Stimulated activated CD4-positive, alpha-beta T cell treated with anti-CD3 and anti-CD28 coated beads, TNF-alpha, amount 100 ng/mL, for 24 hours (primary cell): ENCODE measurements at places on chromosomes 12 and 14.

DNA sequence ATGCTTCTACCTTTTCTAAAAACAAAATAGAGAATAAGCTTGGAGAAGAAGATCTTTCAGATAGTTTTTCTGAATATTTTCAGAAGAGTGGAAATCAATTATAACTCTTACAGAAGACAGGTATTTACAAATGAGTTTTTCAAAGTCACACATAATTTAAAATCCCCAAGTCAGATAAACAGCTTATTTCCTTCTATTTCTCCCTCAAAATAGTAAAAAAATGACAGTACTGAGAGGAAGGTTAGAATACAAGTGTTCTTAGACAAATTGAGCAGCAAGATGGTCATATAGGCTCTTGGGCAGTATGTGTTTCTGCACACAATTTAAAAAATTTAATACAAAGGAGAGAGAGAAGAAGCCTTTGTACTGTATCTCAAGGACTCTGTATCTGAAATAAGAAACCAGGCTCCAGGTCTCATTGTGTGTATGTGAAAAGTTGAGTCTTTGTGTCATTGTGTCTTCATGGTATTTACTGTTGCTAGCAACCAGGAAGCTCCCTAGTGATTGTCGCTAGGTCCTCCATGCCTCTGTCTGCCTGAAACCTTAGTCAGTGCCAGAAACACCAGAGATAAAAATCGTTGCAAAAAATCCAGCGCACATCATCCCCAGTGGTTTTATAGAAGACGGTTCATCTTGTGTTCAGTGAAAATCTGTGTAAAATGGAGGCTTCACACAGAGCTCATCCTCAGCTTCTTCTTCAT is 12.9 kb upstream of the TUBA1A start:
- DNase-seq, result no peak

- no peak for DNase-seq
Observed at GRCh38 chr12:64666054-64666914, 56.0 kb downstream of the RASSF3 start.

- peak; percentile 76 for DNase-seq
Observed at GRCh38 chr12:111434680-111435338, 29.1 kb downstream of the SH2B3 start.

GRCh38 chr12:124750787-124751471 is 112.7 kb downstream of the SCARB1 start:
- DNase-seq, result no peak

DNA sequence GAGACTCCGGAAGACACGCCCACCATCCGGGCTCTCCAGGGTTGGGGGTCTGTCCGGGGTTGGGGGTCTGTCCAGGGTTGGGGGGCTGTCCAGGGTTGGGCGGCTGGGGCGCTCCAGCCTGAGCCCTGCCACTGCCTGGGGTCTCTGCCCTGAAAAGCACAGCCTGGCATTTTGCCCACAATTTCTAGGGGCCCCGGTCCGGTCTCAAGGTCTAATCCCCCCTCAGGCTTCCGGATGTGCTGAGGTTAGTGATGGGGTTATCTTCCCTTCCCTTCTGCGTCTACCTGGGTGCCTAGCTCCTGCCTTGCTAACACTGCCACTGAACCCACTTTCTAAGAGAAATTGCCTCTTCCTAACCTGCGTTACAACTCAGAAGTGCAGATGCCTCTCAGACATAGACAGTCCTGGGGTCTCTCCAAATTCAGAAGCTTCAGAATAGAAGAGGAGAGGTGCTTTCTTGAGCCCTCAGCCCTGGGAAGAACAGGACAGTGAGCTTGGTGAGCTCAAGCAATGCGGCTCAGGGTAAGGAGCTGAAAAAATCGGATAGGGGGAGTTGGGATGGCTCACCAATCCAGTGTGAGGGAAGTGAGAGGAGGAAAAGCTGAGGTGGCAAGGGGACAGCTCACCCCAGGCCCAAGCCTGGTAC is 5.7 kb downstream of the LHX5 start:
- DNase-seq, result no peak

- DNase-seq, result no peak
Observed at GRCh38 chr14:90556012-90556477, 159.2 kb downstream of the CALM1 start.

DNA sequence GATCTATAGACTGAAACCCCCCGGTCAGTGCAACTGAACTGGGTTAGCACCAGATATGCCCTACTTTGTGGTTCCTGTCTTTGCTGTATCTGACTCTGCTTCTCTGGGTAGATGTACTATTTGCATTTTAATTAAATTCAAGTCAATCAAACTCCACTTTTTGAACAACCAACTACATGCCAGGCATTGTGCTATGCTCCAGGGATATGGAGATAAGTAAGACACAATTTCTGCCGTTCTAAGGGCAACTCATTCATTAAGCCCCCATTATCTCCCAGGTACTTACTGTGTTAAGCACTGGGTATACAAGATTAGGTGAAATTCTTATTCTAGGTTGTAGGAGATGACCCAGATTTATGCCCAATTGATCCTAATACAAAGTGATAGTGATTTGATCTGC is 62.7 kb upstream of the JDP2 start:
- DNase-seq, result no peak

- DNase-seq, result peak; percentile 85
Observed at GRCh38 chr12:55929306-55929791, 1.6 kb upstream of the DGKA start.

- no peak for DNase-seq
Observed at GRCh38 chr14:77722301-77722700, 14.4 kb downstream of the SLIRP start.

GRCh38 chr12:124347335-124347734 is 52.4 kb downstream of the RFLNA start:
- DNase-seq, result no peak

DNA sequence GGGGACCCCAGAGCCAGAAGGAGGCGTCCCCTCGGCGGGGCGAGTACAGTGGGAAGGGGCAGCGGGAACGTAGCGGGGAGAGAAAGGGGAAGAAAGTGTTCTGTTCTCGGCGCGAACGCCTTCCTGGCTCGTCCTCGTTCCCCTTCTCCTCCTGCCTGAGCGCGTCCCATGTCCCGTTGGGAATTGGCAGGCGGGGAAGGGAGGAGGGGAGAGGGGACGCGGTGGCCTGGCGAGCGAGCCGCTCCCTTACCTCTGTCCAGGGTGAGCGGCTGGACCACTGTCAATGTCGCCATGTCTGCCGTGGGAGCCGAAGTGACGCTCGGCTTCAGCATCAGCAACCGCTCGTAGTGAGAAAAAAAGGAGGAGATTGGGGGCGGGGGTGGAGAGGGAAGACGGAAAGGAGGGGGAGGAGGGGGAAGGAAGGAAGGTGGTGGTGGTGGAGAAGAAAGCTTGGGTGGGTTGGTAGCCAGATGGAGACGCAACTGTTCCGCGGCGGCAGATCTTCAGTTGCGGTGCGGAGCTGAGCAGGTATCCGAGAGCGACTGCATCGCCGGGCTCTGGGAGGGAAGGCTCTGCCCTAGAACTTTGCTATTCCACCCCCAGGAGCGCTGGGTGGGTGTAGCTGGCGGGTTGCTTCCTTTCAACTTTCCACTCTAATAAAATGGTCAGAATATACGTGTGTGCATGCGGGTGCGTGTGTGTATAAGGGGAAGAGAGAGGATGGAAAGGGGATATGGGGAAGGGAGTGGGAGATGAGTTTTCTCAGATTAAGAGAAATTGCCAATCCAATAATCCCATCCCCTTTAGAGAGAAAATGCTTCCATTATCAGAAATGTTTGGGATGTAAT is at the start of gene LIN7A:
Gene LIN7A, minus strand, starts transcription at position 544 of the 848 bp plus-strand sequence. Its CDS starts 212 bp downstream, at position 332.
- DNase-seq, result no peak

DNA sequence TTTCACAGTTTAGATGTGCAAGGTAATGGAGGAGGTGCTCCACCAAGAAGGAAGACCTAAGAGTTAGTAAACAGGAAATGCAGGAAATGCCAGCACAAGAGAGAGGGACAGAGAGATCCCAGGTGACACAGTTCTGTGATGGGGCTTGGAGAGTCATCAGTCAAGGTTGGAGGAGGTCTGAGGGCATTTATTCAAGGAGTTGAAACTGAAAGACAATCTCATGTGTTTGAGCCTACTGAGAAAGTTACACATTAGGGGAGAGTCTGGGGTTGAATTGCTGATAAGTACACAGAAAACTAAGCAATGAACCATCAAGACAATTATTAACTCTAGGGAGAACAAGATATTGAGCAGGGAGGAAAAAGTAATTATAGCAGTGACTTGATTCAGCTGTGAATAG is 138.5 kb downstream of the ANO6 start:
- no peak for DNase-seq

DNA sequence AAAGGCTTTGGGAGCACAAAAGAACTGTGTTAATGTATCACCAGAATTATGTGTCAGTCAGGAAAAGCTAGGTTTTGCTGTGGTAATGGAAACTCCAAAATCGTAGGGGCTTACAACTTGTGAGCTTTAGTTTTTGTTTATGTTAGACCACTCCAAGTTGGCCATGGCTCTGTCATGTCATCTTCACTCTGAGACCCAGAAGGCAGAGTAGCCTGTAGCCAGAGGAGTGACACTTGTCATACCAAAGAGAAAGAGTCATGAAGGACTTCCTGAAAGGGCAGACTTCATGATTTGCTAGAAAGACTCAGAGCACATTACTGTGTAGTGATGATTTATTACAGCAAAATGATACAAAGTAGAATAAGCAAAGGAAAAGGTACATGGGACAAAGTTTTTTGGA is 133.6 kb upstream of the SSTR1 start:
- DNase-seq, result no peak

- no peak for DNase-seq
Observed at GRCh38 chr12:128970110-128970509, 116.8 kb downstream of the GLT1D1 start.

- DNase-seq, result no peak
Observed at GRCh38 chr12:89892436-89892835, 183.8 kb upstream of the ATP2B1 start.

- no peak for DNase-seq
Observed at GRCh38 chr12:111297703-111298426, 71.0 kb downstream of the PHETA1 start.

DNA sequence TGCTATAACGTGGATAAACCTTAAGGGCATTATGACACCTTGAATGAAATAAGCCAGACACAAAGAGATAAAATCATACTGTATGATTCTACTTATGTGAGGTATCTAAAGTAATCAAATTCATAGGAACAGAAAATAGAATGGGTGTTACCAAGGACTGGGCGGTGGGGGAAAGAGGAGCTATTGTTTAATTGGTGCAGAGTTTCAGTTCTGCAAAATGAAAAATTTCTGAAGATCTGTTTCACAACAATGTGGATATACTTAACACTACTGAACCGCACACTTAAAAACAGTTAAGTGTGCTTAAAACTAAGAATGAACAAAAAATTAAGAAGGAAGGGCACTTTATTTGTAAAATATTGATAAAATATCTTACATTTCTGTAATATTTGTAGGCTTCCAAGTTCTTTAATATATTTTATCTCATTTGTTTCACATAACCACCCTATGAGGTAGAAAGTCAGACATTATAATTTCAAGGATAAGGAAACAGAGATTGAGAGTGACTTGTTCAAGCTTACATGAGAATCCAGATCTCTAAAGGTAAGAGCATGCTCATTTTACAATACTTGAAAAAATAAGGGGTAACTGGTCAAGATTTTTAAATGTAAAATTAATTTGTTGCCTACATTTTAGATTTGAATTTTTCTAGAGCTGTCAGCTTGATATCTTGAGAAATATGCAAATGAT is 14.9 kb downstream of the LTA4H start:
- no peak for DNase-seq

GRCh38 chr14:73731111-73731510 is 16.9 kb upstream of the PNMA1 start:
- DNase-seq, result no peak

DNA sequence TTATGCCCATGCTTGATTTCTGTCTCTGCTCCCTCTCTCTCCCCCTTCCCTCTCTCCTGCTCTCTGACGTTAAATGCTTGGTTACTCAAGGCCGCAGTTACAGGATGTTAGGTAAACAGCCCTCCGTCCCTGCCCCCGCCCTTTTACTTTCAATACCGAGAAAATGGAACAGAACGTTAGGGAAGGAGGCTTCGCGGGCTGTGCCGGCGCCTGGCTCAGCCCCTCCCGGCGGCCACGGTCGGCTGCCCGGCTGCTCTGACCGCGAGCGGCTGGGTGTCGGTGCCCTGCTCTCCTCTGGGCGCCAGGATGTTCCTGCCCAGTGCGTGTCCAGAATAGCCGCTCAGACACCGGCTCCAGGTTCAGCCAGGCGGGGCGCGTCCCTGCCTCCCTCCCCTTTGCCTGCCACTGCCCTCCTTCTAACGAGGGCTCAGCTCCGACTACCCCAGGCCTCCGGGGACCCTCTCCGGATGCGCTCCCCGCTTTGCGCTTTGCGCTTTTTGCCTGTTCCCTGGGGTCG is 166.1 kb downstream of the ADCK1 start:
- DNase-seq, result no peak

- DNase-seq, result no peak
Observed at GRCh38 chr12:69688471-69689427, 10.4 kb downstream of the BEST3 start.

- DNase-seq, result no peak
Observed at GRCh38 chr14:58864751-58865513, 227.2 kb downstream of the DACT1 start.

- peak; percentile 76 for DNase-seq
Observed at GRCh38 chr12:11500188-11500860, 105.0 kb upstream of the PRB2 start.

DNA sequence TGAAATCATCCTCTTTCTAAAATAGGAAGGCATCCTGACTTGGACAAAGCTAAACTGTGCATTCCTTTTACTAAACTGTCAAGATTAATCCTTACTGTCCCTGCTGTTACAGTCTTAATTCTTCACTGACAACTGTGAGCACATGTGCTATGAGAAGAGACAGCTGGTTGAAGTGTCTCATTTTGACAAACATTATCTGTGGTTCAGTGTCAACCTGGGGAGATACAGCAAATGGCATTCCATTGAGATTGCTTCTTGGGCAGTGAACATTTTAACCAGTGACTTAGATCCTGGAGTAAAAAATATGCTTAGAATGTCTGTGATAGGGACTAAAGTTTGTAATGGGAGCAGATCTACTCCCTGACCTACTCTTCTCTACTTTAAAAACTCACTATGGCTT is 552.6 kb upstream of the ATP2B1 start:
- DNase-seq, result no peak

- DNase-seq, result peak; percentile 37
Observed at GRCh38 chr14:24692382-24693352, 58.7 kb upstream of the GZMB start.

GRCh38 chr12:49667325-49668090 is 39.7 kb downstream of the FMNL3 start:
- DNase-seq, result no peak

DNA sequence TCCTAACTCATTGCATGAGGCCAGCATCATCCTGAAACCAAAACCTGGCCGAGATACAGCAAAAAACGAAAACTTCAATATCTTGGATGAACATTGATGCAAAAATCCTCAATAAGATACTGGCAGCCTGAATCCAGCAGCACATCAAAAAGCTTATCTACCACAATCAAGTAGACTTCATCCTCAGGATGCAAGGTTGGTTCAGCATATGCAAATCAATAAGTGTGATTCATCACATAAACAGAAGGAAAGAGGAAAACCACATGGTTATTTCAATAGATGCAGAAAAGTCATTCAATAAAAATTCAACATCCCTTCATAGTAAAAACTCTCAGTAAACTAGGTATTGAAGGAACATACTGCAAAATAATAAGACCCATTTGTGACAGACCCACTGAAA is 56.5 kb upstream of the PPFIA2 start:
- no peak for DNase-seq

- DNase-seq, result no peak
Observed at GRCh38 chr12:57551637-57552305, 1.9 kb downstream of the KIF5A start.

- peak; percentile 5 for DNase-seq
Observed at GRCh38 chr12:100141998-100142850, 450 bp downstream of the BLTP3B start.

GRCh38 chr12:52349196-52349595 is 18.1 kb downstream of the KRT85 start:
- DNase-seq, result no peak
